Calu3 (cell line): ENCODE measurements at places on chromosomes 5 and 9. TPM values are rescaled to one million over a fixed set of nuclear protein-coding genes. Genes with fewer than 3 reads are reported as not detected.

- H3K36me3 ChIP-seq = no peaks in the 10 kb centered on the region
- no peak overlapping the region for H3K27ac ChIP-seq
- no peak overlapping the region for H3K4me3 ChIP-seq
Measured at GRCh38 chr5:102617191-102618187, 118.7 kb upstream of the SLCO6A1 start.

GRCh38 chr9:5446451-5447236 lies 3.7 kb upstream of the CD274 start:
- no peak overlapping the region for H3K4me3 ChIP-seq
- no peak overlapping the region for H3K27ac ChIP-seq
- H3K4me1 ChIP-seq = peaks cover 33% of the 10 kb centered on the region
- no peak for DNase-seq
- no peaks in the 10 kb centered on the region for H3K27me3 ChIP-seq
- H3K36me3 ChIP-seq = peaks cover 7% of the 10 kb centered on the region

DNA sequence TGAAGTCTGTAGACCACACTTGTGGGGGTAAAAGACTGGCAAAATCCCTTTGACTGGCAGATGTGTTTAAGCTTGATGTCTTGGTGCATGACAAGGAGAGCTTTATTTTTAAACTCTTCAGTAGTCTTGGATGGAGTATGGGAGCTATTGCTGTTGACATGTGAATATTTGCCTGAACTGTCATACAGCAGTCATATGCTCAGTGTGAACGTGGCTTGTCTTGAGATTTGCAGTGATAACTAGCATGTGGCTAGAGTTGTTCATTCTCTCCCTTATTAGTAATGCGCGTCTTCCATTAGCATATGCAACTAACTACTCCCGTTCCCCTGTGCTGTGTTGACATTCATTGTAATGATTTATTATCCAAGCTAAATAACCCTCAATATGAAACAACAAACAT lies 523.6 kb upstream of the WWC1 start:
- no peaks in the 10 kb centered on the region for H3K36me3 ChIP-seq
- DNase-seq = no peak
- H3K4me1 ChIP-seq = no peaks in the 10 kb centered on the region

ELOVL7 gene
- total RNA-seq = 40.5 and 42.7 TPM in 2 replicates

- H3K27ac ChIP-seq = no peak overlapping the region
- H3K27me3 ChIP-seq = no peaks in the 10 kb centered on the region
- no peak for DNase-seq
- H3K4me1 ChIP-seq = no peaks in the 10 kb centered on the region
- peaks cover 36% of the 10 kb centered on the region for H3K36me3 ChIP-seq
- H3K4me3 ChIP-seq = no peak overlapping the region
Measured at GRCh38 chr5:141934099-141934844, 10.6 kb downstream of the DELE1 start.

DNA sequence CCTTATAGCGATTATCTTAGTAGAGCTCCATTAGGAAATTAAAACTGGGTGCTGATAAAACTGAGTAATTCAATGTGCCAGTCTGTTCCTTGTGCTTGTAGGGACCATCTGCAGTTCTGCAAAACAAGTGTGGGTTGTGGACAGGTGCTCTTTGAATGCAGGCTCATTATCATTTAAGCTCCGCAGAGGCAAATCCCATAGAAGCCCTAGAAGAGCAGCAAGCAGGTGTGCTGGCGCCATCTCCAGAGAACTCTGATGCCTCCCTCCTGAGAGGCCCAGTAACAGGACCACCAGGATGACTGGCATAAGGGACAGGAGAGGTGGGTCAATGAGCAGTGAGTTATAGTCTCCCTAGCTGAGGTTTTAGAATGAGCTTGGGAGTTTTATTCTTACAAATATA lies 1342.4 kb upstream of the DMAC1 start:
- no peaks in the 10 kb centered on the region for H3K27me3 ChIP-seq
- DNase-seq = no peak
- H3K36me3 ChIP-seq = no peaks in the 10 kb centered on the region
- H3K4me3 ChIP-seq = no peak overlapping the region
- no peaks in the 10 kb centered on the region for H3K4me1 ChIP-seq

GRCh38 chr5:129506950-129507349 lies 46.9 kb downstream of the ADAMTS19 start:
- no peak for DNase-seq
- no peak overlapping the region for H3K4me3 ChIP-seq
- H3K27ac ChIP-seq = no peak overlapping the region
- H3K27me3 ChIP-seq = no peaks in the 10 kb centered on the region

GRCh38 chr9:73667749-73668148 lies 516.1 kb downstream of the ANXA1 start:
- no peaks in the 10 kb centered on the region for H3K36me3 ChIP-seq
- H3K27me3 ChIP-seq = no peaks in the 10 kb centered on the region
- no peak overlapping the region for H3K27ac ChIP-seq
- no peak overlapping the region for H3K4me3 ChIP-seq
- peak; percentile 7 for DNase-seq

GRCh38 chr9:76658510-76659231 lies 105.6 kb upstream of the PCA3 start:
- H3K27me3 ChIP-seq = no peaks in the 10 kb centered on the region
- no peak for DNase-seq
- H3K4me3 ChIP-seq = no peak overlapping the region
- H3K4me1 ChIP-seq = no peaks in the 10 kb centered on the region
- H3K27ac ChIP-seq = no peak overlapping the region
- H3K36me3 ChIP-seq = no peaks in the 10 kb centered on the region

- H3K27ac ChIP-seq = no peak overlapping the region
- H3K27me3 ChIP-seq = peaks cover 28% of the 10 kb centered on the region
- H3K36me3 ChIP-seq = no peaks in the 10 kb centered on the region
- DNase-seq = peak; percentile 68
- H3K4me1 ChIP-seq = peaks cover 16% of the 10 kb centered on the region
Measured at GRCh38 chr5:135208903-135209721, 175.1 kb upstream of the PITX1 start.

- no peak for DNase-seq
- no peaks in the 10 kb centered on the region for H3K4me1 ChIP-seq
- H3K27ac ChIP-seq = no peak overlapping the region
- no peaks in the 10 kb centered on the region for H3K36me3 ChIP-seq
Measured at GRCh38 chr5:31096238-31096865, 97.1 kb upstream of the CDH6 start.

DNA sequence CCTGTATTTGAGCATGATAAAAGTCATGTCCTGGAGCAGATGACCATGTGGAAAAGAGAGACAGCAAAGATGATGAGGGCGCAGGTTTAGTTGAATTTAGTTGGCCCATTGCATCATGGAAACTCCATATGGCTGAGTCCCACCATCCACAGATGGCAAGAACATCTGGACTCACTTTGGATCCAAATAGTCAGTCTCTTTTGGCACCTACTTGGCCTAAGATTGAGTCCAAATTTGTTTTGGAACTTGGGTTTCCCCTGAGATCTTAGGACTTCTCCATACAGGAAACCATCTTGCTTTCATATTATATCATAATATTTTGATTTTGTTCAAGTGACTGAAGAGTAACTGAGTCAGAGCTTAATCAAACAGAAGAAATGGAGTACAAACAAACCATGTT lies 217.5 kb downstream of the DRD1 start:
- no peak overlapping the region for H3K27ac ChIP-seq
- no peaks in the 10 kb centered on the region for H3K27me3 ChIP-seq
- no peaks in the 10 kb centered on the region for H3K4me1 ChIP-seq
- DNase-seq = no peak

GRCh38 chr5:42887575-42887974 lies 75.9 kb upstream of the SELENOP start:
- DNase-seq = no peak
- no peaks in the 10 kb centered on the region for H3K36me3 ChIP-seq
- H3K4me1 ChIP-seq = no peaks in the 10 kb centered on the region
- no peak overlapping the region for H3K4me3 ChIP-seq
- H3K27ac ChIP-seq = no peak overlapping the region

PTGES gene
- 6.3 and 7.4 TPM in 2 replicates for total RNA-seq

DMRT3 gene
- not detected in 2 replicates for total RNA-seq

SLC44A1 gene
- 36.6 and 41.2 TPM in 2 replicates for total RNA-seq

DNA sequence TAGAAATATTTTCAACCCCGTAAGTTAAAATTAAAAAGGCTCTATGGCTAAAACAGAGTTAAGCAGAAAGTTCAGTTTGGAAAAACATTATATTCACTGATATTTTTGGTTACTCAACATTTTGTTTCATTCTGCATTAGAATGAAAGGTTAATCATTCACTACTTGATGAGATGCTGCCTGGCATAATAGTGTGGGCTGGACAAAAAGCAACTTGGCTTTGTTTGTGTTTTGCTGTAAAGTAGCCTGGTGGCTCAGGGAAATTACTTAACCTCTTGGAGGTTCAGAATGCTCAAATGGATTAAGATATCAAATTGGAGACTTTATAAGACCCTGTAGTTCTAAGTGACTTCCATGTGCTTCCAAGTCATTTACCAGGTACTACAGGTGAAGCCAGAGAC lies 367.4 kb upstream of the TRPC7 start:
- H3K27me3 ChIP-seq = peaks cover 11% of the 10 kb centered on the region
- DNase-seq = no peak
- H3K4me3 ChIP-seq = no peak overlapping the region
- no peak overlapping the region for H3K27ac ChIP-seq
- H3K36me3 ChIP-seq = no peaks in the 10 kb centered on the region

MYMK gene
- total RNA-seq = not detected in 2 replicates

GRCh38 chr9:133162861-133163503 lies 732 bp downstream of the GBGT1 start:
- no peak overlapping the region for H3K27ac ChIP-seq
- H3K4me1 ChIP-seq = no peaks in the 10 kb centered on the region
- no peak for DNase-seq
- H3K4me3 ChIP-seq = no peak overlapping the region
- H3K27me3 ChIP-seq = peaks cover 18% of the 10 kb centered on the region
- H3K36me3 ChIP-seq = no peaks in the 10 kb centered on the region

RNF183 gene
- total RNA-seq = 0.76 and 1.5 TPM in 2 replicates

DNA sequence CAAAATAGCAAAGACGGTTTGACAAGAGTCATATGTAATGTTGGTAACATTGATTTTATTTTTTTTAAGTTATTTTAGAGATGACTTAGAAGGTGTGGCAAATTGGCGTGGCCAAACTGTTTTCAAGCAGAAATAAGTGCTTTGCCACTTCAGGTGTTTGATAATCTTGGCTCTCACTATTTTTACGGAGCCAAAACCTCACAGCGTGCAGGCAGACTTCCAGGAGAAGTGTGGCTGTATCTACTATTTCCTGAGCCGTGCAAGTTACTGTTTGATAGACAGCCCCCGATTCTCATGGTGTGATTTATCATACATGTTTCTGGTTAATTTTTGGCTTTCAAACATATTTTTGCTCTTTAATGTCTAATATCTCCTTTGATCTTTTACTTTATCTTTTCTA lies 269.5 kb downstream of the ADAMTSL1 start:
- no peak overlapping the region for H3K4me3 ChIP-seq
- no peak for DNase-seq
- no peaks in the 10 kb centered on the region for H3K36me3 ChIP-seq
- peaks cover 55% of the 10 kb centered on the region for H3K27me3 ChIP-seq
- H3K4me1 ChIP-seq = no peaks in the 10 kb centered on the region

- no peak for DNase-seq
- peaks cover 20% of the 10 kb centered on the region for H3K27me3 ChIP-seq
- H3K4me3 ChIP-seq = peak overlapping the region; percentile 86
Measured at GRCh38 chr9:34653151-34654072, 1.4 kb downstream of the IL11RA start.

DNA sequence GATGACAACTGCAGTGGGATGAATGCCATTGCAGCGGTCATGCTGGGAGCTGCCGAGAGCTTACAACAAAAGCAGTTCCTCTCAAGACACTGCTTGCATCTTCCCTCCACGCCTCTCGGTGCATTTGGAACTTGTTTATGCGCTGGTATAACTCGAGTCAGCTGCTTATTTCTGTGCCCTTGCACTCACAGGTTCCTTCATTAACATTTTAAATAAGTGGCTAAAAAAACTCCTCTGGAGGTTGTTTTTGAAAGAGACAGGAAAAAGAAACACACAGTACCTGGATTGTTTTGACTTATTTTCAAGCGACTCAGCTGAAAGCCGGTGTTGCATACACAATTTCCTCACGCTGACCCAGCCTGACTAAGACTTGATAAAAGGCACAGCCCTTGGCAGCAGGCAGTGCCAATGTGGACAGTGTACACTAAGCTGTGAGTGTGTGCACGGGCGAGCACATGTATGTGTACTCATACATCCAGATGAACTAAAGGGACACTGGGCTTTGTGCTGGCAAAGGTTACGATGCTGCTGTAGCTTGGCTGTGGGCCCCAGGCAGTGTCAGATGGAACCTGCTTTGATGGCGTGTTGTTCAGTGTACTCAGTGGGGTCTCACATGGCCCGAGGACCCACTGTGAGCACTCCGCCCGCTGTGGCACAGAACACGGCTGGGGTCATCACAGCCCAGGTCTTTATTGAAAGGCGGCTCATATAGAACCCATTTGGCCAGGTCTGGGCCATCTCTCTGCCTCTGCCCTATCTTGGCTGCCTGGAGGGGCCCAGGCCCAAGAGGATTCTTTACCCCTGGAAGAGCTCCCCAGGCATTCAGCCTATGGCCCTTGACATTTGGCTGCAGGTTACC lies 92.3 kb downstream of the ANKRD33B start:
- H3K36me3 ChIP-seq = no peaks in the 10 kb centered on the region
- peaks cover under 1% of the 10 kb centered on the region for H3K27me3 ChIP-seq
- no peak for DNase-seq
- H3K4me3 ChIP-seq = no peak overlapping the region
- H3K27ac ChIP-seq = no peak overlapping the region

GRCh38 chr9:99335280-99335679 lies 113.2 kb downstream of the SEC61B start:
- peaks cover 33% of the 10 kb centered on the region for H3K27me3 ChIP-seq
- no peak overlapping the region for H3K4me3 ChIP-seq
- DNase-seq = no peak
- H3K4me1 ChIP-seq = no peaks in the 10 kb centered on the region

FOXI1 gene
- total RNA-seq = not detected in 2 replicates

SLC1A1 gene
- total RNA-seq = 71.6 and 81.4 TPM in 2 replicates

DNA sequence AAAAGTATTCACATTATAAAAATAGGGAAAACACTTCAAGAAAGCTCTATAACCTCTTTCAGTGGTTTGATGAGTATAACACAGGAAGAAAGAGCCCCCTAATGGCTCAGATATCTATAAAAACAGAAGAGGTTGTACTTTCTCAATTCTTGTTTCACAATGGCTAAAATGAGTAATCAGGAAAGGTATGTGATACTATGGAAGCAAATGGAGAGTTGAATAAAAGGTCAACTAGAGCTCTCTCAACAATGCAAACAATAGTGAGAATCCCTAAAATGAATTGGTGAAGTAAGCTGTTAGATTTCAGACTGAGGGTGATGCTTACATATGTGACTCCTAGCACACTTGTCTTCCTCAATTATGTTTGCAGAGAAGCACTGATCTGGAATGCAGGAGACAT lies 584.6 kb upstream of the CDH18 start:
- DNase-seq = no peak
- no peak overlapping the region for H3K4me3 ChIP-seq
- H3K36me3 ChIP-seq = no peaks in the 10 kb centered on the region
- H3K27ac ChIP-seq = peak overlapping the region; percentile 50
- H3K27me3 ChIP-seq = no peaks in the 10 kb centered on the region
- H3K4me1 ChIP-seq = peaks cover 17% of the 10 kb centered on the region

DNA sequence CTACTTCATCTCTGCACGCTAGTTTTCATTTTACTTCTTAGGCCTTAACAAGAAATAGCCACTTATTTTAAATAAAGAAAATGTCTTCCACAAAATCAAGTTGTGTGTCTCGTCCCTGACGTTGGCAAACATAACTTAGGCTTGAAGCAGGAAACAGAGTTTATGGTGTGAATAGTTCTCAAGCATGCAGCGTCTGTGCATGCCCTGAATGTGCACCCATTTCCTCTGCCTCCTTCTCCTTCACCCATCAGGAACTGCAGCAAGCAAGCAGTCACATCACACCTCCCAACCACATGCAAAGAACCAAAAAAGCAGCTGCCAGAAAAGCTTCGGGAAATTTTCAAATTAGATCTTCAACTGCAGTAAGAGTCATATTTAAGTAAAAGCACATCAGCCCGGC lies 424.0 kb upstream of the IRX4 start:
- H3K36me3 ChIP-seq = no peaks in the 10 kb centered on the region
- no peak for DNase-seq
- H3K4me3 ChIP-seq = no peak overlapping the region
- no peak overlapping the region for H3K27ac ChIP-seq
- no peaks in the 10 kb centered on the region for H3K27me3 ChIP-seq
